Kidney capillary endothelial cell (primary cell): ENCODE measurements at places on chromosomes 1 and 21.
A peak's percentile ranks its signal among the peaks of the same experiment; 100 is the strongest.

DNA sequence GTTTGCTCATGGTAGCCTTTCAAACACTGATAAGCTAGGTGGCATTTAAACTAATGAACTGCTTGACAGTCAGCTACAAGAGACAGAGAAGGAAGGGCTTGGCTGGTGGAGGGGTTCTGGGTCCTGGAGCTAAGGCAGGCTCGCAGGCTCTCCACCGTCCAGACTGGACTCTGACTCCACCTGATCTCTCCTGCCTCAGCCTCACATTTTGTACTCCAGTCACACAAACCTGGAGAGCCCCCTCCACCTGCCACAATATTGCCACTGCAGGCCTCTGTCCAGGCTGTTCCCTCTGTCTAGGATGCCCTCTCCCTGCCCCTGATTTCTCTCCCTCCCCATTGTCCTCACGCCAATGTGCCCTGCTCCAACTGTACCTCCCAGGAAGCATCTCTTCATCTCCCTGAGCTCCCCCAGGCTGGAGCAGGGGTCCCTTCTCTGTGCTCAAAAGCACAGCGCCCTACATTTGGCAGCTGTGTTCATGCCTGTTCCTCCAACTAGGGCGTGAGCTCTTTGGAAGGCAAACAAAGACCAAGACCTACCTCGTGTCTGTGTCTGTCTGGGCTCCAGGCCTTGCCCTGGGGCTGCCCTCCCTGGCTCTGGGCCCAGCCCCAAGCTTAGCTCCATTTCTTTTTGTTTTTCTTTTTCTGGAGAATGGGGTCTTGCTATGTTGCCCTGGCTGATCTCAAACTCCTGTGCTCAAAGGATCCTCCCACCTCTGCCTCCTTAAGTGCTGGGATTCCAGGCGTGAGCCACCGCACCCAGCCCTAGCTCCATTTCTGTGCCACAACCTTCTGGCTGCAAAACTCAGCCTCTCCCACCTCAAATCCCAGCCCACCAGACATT lies 2.9 kb downstream of the TIE1 start:
- DNase-seq, result no peak

DNA sequence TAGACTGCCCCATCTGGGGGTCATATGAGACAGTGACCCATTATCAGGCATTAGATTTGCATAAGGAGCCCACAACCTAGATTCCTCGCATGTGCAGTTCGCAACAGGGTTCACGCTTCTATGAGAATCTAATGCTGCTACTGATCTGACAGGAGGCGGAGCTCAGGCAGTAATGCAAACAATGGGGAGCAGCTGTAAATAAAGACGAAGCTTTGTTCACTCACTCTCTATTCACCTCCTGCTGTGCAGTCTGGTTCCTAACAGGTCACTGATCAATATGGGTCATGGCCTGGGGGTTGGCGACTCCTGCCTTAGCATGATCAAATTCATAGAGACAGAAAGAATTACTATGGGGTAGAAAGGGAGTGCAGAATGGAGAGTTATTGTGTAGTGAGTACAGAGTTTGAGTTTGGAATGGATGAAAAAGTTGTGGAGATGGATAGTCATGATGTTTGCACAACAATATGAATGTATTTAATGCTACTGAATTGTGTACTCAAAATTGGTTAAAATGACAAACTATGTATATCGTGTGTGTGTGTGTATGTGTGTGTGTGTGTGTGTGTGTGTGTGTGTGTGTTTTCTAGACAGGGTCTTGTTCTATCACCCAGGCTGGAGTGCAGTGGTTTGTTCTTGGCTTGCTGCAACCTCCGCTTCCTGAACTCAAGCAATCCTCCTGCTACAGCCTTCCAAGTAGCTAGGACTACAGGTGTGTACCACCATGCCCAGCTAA lies 42.2 kb downstream of the BTF3L4 start:
- DNase-seq, result no peak

DNA sequence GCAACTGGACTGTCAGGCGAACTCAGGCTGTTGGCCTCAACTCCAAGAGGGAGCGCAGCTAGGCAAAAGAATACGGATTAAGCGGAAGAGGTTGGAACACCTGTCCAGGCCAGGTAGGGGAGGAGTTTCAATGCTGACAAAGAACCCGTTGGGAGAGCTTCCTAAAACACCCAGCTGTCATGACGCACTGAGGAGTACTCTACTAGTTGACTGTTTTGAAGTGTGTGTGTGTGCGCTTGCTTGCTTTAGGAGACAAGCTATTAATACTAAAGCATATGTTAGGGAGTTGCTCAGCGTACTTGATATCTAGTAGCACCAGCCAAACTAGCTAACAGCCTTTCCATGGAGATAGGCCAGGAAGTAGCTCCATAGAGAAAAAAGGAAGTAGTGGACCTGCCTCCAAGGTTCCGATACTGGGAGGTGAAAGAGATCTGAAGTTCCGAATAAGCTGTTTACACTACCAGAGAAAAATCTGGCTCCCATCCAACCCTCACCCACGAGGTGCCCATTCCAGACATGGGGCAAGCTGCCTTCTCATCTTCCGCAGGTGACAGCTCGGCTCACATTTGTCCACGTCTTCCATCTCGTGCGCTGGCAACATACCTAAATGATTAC lies 974 bp upstream of the FNBP1L start:
- no peak for DNase-seq

DNA sequence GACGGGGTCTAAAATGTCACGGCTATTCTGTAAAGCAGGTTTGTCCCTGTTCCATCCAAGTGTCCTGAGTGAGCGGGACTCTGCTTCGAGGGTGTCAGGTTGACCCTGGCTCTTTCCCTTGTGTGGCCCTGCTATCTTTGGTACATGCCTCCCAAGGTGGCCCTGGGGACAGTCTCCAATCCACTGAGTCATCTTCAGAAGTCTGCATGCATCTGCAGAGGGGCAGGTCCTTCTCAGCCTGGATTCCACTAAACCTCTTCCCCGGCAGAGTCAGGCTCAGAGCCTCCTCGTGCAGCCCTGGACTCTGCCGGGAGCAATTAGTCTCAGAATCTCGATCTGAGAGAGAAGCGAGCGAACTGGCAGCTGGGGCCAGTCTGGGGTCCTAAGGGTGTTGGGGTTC lies 50.1 kb upstream of the KCNJ15 start:
- no peak for DNase-seq

GRCh38 chr1:235724730-235725129 lies 75.1 kb upstream of the GNG4 start:
- DNase-seq, result no peak

DNA sequence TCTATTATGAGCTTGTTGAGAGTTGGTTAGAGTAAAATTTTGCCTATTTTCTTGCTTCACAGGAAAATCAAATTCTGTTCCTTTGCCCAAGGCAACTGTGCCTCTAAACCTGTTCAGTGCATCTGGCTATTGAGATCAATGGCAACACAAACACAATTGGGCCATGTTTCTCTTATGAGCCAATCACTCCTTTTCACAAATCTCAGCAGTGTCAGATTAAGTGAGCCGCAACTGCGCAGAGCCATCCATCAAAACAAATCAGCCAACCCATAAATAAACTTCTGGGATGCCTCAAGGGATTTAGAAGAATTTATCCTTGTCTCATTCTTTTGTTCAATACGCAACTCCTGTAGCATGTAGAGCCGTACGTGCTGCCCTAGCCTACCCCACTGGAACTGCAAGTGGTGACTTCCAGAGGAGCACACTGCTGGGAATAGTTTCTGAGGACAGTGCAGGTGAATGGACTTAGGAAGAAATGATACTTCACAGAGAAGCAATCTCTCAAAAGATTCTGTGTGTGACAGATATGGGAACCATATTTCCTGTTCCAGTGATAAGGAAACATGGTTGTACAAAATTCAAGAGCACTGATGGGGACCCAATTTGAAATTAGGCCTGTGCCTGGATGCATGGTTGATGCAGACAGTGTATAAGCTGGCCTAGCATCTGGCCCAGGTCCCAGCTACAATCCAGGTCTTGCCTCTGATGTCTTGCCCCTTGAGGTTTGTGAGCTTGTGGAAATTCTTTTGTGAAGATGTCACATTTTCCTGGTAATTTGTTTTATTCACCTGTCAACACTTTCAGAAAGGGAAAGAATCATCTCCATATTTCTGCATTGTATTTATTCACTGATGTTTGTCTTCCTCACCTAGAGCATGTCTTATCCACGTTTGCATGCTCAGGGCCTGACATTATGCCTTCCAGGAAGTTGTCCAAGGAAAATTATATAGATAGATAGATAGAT lies 166.2 kb downstream of the URB2 start:
- DNase-seq, result no peak

DNA sequence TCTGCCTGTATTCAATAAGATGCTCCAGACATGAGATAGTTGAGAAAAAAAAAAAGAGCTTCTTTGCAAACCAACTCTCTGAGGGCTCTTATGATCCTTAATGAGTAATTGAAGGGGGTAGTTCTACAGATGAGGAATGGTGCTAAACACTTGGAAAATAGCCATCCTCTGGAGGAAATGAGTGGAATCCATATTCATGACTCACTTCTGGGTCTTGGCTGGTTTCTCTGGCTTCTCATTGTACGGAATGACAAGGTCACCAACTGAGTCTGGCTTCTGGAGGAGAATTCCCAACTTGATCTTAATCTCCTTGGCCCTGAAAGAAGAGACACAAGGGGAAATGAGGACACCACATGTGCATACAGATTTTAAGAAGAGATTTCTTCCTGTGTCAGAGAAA lies 34.7 kb downstream of the RGS5 start:
- DNase-seq, result peak; percentile 97

- DNase-seq, result no peak
Measured at GRCh38 chr1:164700683-164701082, 141.7 kb downstream of the PBX1 start.

- DNase-seq, result no peak
Measured at GRCh38 chr21:17529648-17530047, 16.8 kb downstream of the CXADR start.

- DNase-seq, result no peak
Measured at GRCh38 chr1:113074237-113074636, 1.2 kb downstream of the LRIG2 start.

- DNase-seq, result no peak
Measured at GRCh38 chr1:235888119-235888643, 21.5 kb upstream of the LYST start.

- peak; percentile 22 for DNase-seq
Measured at GRCh38 chr1:46300673-46301405, 2.6 kb downstream of the LRRC41 start.

- DNase-seq, result no peak
Measured at GRCh38 chr1:70146488-70146887, 58.9 kb downstream of the LRRC40 start.

- DNase-seq, result no peak
Measured at GRCh38 chr21:44377922-44378645, 24.7 kb downstream of the TRPM2 start.

DNA sequence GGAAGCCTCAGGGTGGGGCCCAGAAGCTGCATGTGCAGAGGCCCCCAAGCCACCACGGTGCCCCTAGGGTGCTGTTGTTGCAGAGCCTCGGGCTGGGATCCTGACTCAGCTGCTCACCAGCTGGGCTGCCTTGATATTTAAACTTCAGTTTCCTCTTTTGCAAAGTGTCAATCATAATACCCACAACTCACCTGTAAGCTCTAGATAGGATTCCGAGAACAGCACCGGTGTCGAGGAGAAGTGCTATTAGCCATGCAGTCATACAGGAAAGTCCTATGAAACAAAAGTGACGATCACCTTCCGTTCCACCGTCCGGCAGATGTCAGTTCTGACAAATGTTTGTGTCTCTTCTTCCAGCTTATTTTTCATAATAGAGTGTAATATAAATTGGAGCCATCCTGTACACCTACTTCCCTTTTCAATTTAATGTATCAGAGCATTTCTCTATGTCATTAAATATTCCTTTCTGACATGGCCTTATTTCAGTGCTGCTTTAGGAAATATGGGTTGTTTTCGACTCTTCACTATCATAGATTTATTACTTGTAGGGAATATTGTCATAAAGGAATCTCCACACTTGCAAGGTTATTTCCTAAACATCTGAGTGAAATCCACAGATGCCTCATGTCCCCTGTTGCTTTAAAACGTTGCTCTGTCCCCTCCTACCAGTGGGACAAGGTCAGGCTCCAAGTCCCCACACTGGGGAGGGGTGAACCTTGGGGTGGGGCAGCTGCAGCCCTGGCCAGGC lies 100.8 kb downstream of the SIK1 start:
- no peak for DNase-seq

GRCh38 chr1:59285691-59286090 lies 11.2 kb upstream of the FGGY start:
- DNase-seq, result no peak

GRCh38 chr1:81437649-81438048 lies 363.1 kb upstream of the ADGRL2 start:
- DNase-seq, result no peak

- DNase-seq, result peak; percentile 55
Measured at GRCh38 chr1:51310871-51311613, 19.3 kb downstream of the TTC39A start.

- peak; percentile 75 for DNase-seq
Measured at GRCh38 chr1:58652651-58653184, 47.1 kb downstream of the MYSM1 start.

DNA sequence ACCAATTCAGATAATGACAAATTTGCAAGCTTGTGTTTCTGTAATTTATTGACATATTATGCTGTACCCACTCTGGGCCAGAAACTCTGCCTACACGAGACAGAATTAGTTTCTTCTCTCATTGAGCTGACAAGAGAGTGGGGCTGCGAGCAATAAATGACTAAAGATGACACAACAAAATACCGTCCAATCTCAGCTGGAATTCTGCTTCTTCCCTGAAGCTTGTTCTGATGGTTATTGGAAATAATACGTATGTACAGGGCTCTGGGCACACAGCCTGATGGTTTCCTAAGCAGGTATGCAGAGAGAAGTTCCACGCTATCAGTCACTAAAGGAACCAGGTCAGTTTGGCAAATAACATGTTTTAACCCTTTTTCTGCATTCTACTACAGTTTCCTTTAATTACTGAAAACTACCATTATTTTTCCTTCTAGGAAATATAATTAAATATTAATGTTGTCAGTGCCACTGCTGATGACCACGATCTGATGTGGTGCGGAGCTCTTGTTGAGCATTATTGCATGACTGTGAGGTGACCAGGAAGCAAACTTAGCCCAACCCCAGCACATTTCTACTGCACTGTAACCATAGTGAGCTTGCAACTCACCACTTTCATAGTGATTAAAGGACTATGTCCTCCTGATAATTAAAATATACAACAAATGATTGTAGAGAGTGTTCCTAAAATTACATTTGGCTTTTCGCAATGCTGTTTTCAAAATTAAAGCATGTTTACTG lies 221.4 kb upstream of the L1TD1 start:
- DNase-seq, result no peak

GRCh38 chr1:245770156-245770555 lies 615.4 kb downstream of the KIF26B start:
- DNase-seq, result no peak

GRCh38 chr1:241837901-241838300 lies 10.1 kb upstream of the EXO1 start:
- DNase-seq, result no peak

GRCh38 chr1:46490406-46490655 lies 695 bp downstream of the DMBX1 start:
- no peak for DNase-seq

- DNase-seq, result no peak
Measured at GRCh38 chr1:25800703-25801377, 847 bp downstream of the SELENON start.

GRCh38 chr1:43271186-43272118 lies 1.7 kb downstream of the TMEM125 start:
- DNase-seq, result no peak
